Stimulated activated CD4-positive, alpha-beta T cell treated with anti-CD3 and anti-CD28 coated beads, Interleukin-1b, Interleukin-23, amount 100 ng/mL, for 4 hours (primary cell): ENCODE measurements at places on chromosomes 1 and 21.

DNA sequence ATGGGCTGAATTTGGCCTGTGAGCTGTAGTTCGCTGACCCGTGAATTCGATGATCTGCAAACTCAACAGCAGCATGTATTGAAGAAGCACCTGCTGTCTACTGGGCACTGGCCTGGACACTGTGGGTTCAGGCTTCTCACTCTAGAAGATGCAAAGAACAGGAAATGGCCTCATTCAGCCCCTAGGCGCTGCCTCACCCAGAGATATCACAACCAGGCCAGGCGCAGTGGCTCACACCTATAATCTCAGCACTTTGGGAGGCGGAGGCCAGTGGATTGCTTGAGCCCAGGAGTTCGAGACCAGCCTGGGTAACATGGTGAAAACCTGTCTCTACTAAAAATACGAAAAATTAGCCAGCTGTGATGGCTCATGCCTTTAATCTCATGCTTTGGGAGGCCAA lies 23.6 kb downstream of the MFAP2 start:
- no peak for DNase-seq

DNA sequence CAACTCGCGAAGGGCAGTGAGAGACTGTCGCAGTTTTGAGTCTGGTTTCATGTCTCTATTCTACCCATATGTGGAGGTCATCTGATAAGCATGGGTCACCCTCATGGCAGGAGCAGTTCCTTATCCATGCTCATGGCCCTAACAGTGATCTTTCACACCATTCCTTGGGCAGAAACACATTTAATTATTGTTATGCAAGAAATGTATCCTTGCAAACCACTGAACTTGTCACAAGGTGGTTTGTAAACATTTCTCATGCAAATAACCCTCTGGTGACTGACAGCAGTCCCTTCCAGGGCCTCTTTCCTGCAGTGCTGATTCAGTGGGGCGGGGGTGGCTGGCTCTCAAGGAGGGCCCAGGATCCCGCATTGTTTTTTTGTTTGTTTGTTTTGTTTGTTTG lies 421.4 kb upstream of the RUNX1 start:
- no peak for DNase-seq

- DNase-seq, result no peak
These were observed 37.3 kb upstream of the IRF2BP2 start for GRCh38 chr1:234647245-234647644.

GRCh38 chr1:205294175-205294917 lies 27.2 kb downstream of the NUAK2 start:
- DNase-seq, result no peak

DNA sequence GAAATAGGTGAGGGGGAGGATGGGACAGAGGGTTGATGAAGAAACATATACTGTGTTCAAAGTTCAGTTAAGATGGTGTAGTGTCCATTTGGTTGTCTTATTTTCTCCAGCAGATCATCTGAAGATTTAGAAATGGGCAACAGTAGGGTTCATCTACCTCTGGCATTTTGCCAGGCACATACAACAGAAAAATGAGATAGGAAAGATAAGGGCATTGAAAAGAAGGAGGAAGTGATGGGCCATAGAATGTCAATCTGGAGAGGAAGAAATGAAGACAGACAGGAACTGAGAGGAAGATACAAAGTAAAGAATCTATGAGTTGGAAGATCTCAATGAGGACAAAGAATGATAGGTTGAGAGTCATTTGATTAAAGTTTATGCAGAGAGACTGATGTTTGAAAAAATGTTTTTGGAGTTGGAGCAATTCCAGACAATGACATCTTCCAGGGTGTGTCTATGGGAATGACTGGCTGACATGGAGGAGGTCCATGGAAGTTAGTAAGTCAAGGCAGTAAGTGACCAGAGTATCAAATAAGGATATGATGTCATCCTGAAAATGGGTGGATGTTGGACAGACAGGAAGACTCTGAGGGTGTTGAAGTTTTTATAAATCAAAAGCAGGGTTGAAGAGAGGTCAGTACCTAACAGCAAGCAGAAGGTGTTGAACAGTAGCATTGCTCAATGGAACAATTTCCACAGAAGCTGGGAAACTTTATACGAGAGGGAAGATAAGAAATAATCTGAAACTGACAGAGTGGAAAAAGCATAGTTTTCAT lies 18.7 kb upstream of the CD55 start:
- no peak for DNase-seq

GRCh38 chr1:36523230-36523495 lies 40.5 kb upstream of the CSF3R start:
- no peak for DNase-seq

- no peak for DNase-seq
These were observed 583.2 kb upstream of the B3GALT2 start for GRCh38 chr1:193769651-193770050.

- DNase-seq, result no peak
These were observed 99.4 kb downstream of the CRYAA start for GRCh38 chr21:43268086-43268803.

- DNase-seq, result no peak
These were observed 21.4 kb downstream of the MYBPH start for GRCh38 chr1:203153989-203154821.

GRCh38 chr1:234186037-234186688 lies 187.1 kb upstream of the COA6 start:
- DNase-seq, result no peak

- DNase-seq, result no peak
These were observed 37.7 kb downstream of the CEP170 start for GRCh38 chr1:243217349-243217748.

DNA sequence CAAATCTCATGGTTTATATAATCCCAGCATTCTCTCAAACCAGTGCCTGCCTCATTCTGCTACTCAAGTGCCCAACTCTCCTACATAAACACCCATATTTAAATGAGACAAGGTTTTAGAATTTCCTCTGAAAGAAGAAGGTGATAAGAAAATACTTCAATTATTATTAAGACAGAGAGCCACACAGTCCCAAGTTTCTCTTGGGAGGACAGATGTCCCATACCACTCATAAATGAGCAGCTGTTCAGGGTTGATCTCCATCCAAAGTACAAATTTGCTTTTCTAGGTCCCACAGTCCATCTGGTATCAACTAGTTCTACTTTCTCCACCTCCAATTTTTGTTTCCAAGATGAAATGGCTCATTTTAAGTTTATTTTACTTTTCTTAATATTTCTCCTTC lies 11.3 kb downstream of the DCAF8 start:
- no peak for DNase-seq

DNA sequence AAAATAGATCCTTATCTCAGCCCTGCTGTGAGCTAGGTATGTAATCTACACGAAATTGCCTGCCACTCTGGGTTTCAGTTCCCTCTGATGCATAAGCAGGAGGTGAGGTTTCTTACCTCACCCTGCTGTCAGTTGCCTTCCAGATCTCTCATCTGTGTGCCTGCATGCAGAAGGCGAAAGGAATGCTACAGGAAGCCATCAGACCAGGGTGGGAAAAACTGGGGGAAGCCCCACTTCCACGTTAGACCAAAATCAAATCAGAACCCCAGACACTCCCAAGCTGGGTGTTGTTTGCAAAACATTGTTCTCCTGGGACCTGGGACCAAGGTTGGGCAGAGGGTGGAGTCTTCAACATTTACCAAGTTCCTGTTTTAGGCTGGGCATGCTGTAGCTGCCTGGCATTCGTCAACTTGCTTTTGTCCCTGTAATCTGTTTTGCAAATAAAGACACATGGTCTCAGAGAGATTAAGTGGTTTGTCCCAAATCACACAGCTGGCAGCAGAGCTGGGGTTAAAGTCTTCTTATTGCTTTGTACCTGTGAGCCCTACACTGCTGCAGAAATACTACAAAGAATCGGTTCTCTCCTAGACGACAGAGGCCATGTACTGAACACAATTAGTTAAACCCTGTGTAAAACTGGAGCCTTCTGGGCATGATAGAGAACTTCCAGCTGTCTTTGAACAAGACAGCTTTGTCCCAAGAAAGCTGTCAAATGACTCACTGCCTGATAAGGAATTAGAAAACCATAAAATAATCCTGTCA lies 389.7 kb upstream of the RUNX1 start:
- peak; percentile 1 for DNase-seq

DNA sequence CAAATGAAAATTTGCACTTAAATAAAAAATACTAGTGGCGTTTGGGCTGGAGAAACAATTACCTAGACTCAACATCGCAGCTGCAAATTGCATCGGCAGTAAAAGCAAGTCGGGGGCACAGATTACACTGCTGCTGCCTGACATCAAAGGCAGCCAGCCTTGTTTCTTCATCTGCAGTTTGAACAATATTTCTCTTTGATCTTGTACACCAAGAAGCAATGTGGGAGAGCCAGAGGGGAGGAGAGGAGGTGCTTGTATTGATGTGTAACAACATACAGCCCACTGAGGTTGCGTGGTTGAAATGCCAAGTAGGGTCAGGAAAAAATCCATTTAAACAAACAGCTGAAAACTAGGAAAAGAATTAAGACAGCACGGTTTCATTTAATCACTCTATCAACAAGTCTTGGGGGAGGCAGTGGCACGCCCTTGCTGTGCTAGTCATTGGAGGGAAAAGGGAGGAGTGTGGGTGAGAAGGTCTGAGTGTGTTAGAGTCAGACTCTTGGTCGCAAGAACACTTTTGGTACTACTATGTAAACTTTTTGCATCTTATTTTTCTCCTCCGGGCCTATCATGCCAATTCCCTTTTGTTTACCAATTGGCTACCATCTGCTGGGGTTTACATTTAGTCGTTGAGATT lies 456.5 kb downstream of the OMA1 start:
- DNase-seq, result no peak

DNA sequence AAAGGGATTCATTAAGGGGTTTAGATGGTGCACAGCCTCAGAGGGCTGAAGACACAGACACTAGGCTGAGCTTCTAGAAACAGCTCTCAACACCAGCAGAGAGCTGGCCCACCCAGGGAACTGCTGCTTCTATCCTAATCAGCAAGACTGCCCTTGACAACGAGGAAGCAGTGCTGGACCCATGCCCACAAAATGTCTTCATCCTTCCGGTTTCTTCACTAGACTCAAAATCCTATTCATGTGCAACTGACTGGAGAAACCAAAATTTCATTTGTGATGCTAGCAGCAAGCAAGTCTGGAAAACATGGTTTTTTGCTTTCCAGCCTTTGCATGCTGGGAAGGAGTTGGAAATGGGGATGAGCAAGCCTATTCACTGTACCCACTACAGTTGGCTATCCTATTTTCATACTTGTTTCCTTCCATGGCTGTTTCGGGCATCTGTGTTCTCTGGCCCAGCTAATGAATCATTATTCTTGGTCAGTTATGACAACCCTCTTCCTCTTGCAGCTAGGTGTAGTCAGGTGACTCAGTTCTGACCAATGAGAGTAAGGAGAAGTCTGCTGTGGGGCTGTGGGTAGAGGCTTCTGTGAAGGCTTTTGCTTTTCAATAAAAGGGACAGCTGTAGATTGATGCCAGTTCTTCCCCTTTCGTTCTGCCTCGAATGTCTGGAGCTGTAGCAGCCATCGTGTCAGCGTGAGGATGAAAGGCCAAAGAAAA lies 14.6 kb upstream of the TMEM61 start:
- DNase-seq, result no peak

DNA sequence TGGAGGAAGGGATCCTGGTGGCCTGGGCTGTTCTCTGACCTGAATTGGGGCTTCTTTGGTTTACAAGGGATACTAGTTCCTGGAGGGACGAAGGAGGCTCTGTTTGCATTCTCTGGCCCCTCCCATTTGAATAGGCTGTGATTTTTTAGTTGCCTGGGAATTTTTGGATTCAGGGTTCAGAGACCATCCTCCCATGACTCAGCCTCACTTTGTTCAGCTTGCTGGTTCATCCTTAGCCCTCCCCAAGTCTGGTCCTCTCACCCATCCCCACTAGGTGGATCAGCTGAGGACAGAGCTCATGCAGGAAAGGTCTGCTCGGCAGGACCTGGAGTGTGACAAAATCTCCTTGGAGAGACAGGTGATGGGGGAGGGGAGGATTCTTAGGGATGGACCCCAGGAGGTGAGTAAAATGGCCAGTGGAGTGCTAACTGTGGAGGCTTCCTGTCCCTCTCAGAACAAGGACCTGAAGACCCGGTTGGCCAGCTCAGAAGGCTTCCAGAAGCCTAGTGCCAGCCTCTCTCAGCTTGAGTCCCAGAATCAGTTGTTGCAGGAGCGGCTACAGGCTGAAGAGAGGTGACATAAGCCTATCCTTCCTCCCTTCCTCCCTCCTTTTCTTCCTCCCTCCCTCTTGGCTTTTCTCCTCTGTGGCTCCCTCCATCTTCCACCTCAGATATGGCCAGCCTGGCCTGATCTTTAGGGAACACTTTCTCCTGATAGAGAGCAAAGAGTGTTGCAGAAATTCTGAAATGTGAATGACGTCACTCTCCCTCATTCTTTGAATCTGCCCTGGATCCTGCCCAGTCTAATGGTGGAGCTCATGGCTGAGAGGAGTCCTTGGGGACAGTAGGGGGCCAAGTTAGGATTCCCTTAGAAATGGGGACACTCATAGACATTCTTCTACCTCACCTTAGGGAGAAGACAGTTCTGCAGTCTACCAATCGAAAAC lies 4.5 kb upstream of the TUFT1 start:
- no peak for DNase-seq

DNA sequence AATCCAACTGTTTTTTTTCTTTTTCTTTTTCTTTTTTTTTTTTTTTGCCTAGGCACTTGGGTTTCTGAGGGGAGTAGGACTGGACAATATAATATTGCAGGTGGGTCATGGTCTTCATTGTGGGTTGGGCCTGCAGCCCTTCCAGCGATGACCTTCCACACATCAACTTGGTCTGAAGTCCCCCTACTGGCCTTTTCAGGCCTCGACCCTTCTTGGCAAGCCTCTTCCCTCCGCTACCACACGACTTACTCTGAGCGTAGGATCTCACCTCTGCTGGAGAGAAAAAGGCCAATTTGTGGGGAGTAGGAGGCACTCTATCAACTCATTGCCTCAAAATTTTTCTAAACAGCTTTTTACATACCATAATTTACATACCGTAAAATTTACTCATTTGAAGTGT lies 51.1 kb upstream of the GRIK3 start:
- DNase-seq, result no peak

- DNase-seq, result no peak
These were observed 338.4 kb downstream of the DISC1 start for GRCh38 chr1:231964961-231965360.

DNA sequence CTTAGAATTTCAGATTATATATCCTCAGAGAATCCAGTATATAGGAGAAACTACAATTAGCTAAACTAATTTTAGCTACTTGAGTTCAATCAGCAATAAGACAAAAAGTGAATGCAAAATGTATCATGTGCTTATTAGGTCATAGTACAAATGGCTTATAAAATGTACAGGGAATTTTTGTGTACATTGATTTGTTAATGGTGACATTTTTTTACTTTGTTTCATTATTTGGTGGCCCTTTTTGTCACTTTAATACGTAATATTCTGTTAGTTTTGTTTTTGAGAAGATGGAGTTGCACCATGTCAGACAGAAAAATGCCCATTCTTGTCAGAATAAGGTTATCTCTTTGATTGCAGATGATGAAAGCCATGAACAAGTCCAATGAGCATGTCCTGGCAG lies 33.6 kb downstream of the CC2D1B start:
- DNase-seq, result no peak

GRCh38 chr1:159826441-159827101 lies at the start of gene SLAMF8:
Gene SLAMF8, plus strand, starts transcription at chr1:159826873. Its CDS starts 26 bp downstream, at chr1:159826899.
- no peak for DNase-seq
